LHCN-M2 (cell line): ENCODE measurements at places on chromosomes 1 and 21.

- DNase-seq = no peak
Observed at GRCh38 chr1:30684881-30685795, 38.2 kb downstream of the MATN1 start.

- DNase-seq = peak; percentile 45
Observed at GRCh38 chr21:35981514-35982070, 78.7 kb downstream of the SETD4 start.

DNA sequence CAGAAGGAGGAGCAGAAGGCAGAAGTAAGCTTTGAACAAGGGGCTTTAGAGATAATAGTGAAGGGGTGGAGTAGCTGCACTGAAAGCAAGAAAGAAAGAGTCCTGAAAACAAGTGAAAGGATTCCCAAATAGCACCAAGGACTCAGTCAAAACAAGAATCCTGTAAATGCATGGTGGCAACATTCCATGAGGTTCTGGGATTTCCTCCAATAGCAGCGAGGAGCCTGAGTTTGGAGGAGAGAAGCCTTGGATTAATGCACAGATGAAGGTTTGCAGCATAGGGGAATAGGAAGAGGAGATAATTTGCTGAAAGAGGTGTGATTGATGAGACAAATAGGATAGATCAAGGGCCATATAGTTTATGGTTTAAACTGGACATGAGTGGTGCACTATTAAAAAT, 10.9 kb downstream of the KRTAP22-2 start:
- DNase-seq = no peak

DNA sequence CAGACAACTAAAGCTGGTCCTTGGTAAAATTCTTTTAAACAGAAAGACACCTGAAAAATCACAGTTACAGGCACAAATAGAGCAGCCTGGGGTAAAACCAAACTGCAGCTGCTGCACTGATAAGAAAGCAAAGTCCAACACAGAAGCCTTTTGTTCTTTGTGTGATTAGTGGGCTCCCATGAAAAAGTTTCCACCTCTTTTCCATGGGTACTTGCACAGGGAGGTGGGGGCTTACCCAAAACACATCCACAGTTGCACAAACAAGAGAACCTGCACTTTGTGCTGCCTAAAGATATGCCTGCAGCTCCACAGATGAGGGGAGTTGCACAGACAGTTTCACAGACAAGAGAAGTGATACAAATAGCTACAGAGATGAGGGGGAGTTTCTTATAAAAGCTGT, 106.7 kb upstream of the SLC5A9 start:
- no peak for DNase-seq

- DNase-seq = no peak
Observed at GRCh38 chr1:66539491-66539890, 5.5 kb downstream of the SGIP1 start.

- no peak for DNase-seq
Observed at GRCh38 chr1:217053676-217054075, 330.4 kb upstream of the ESRRG start.

GRCh38 chr1:24910751-24911650, 19.1 kb downstream of the RUNX3 start:
- no peak for DNase-seq
